ENCODE measurements at places on chromosomes 6 and 20.

DNA sequence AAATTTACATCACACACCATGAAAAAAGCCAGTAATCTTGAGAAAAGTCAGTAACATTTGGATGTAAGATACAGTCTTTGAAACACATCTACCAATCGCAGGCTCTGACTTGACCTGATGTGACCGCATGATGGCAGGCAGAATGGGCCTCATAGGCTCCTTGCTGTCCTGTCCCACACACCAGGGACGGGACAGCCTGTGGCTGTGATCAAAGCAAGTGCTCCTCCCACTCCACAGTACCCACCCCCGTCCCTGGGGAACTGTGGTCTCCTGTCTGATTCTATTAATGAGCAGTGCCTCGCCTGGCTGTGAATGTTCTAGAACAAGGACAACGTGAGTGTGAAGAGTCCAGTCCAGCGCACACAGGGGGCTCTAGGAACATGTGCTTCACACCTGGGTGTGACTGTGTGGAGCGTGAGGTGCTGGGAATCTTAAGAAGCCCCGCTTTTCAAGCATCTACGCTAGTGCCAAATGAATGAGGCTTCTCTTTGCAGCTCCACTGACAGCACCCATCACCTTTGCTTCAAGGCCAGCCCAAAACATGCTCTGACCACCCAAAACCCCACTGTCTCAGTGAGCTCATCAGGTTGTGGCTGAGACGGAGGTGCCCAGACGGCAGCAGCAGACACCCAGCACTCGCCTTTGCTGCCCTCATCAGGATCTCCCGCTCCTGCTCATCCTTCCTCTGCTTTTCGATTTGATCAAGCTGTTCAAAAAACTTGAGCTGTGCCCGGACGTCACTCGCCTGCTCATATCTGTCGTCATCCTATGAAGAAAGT, 67.1 kb downstream of the TAF4 start:
- DNase-seq, result no peak

- no peak for DNase-seq
Measured at GRCh38 chr6:127147534-127147933, 29.1 kb downstream of the RSPO3 start.

- DNase-seq, result no peak
Measured at GRCh38 chr20:64145458-64146300, 18.6 kb upstream of the MYT1 start.

- DNase-seq, result no peak
Measured at GRCh38 chr6:4250645-4251044, 115.3 kb upstream of the ECI2 start.

- DNase-seq, result no peak
Measured at GRCh38 chr20:7855545-7855944, 84.7 kb downstream of the HAO1 start.
